ENCODE measurements at places on chromosomes 16 and 17.

DNA sequence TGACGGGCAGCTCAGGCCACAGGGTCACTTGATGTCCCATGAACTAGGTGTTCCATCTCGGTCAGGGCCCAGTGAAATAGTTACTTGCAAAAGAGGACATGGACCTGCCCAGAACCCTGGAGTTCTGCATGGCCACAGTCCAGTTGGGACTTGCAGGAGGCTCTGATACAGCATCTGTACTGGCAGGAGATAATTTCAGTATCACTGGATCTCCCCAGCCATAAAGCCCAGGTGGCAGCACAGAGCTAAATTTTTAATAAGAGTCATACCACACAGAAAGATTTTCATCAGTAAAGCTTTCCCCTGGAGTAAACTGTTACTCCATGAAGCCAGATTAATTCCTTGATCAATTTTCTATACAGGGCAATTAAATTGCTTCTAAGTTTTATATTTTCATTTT is 18.0 kb upstream of the SLC16A5 start:
- DNase-seq = no peak

DNA sequence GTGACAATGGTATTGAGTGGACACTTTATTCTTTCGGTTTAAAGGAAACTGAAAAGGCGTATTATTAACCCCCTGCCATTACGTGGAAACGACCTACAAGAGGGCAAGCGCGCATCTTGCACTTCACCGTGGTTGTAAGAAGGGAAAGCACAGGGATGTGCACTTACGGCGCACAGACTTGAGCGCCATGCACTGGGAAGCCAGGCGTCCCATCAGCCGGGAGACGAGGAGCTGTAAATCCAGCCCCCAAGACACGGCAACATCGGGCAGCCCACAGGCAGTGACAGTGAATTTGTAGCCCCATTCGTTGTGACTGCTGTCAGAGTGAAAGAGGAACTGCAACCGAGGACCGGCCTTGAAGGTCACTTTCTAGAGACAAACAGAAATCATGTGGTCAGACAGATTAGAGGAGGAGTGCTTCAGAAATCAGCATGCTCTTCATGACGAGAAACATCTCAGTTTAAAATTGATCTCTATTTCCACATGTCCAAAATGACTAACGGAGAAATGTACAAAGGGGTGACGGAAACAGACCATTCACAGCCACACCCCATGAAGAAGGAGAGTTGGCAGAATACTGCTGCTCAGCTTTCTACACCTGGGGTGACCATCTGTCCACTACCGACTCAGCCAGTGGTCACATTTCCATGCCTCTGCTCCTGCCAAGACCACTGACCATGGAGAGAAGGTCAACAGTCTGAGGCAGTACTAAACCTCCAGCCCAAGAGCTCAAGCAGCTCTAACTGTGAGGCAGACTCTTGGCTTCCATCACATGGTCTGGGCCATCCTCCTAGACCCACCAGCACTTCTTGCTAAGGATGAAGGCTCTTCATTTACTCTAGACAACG is 68.6 kb downstream of the ZZEF1 start:
- no peak for DNase-seq

GRCh38 chr17:11917415-11917814 is 79.9 kb downstream of the ZNF18 start:
- DNase-seq = no peak

DNA sequence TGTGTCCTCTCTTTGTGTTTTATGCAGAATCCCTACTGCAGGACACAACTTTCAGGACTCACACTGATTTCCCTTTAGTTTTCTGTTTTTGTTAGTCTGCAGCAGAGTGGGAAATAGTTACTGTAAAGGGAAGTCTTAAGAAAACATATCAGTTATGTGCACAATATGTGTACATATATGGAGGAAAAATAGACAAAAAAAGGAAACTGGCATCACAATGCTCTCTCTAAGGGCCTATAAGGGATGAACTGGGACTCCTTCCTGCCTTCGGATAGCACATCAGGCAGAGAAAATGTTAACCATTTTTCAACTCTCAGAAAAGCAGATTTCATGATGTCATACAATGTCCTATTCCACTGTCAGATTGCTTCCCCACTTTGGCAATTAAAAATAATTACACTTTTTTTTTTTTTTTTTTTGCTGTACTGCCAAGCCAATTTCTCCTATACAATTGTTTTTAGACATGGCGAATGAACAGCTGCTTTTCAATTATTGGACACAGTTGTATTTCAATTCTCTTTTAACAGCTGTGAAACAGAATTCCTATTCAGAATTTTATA is 112.5 kb upstream of the KCNJ16 start:
- no peak for DNase-seq

- no peak for DNase-seq
Measured at GRCh38 chr17:10318535-10318934, 54.3 kb downstream of the MYH13 start.

- DNase-seq = no peak
Measured at GRCh38 chr16:5073279-5073629, 1.6 kb downstream of the ALG1 start.

All from left forelimb (tissue), 1 donor.